WTC11 (cell line): ENCODE measurements at places on chromosomes 1 and 21. TPM values are rescaled to one million over a fixed set of nuclear protein-coding genes. Genes with fewer than 3 reads are reported as not detected.
A peak's percentile ranks its signal among the peaks of the same experiment; 100 is the strongest.

- no peak overlapping the region for H3K4me3 ChIP-seq
- peaks cover 17% of the 10 kb centered on the region for H3K4me1 ChIP-seq
- H3K27ac ChIP-seq = peak overlapping the region; percentile 35; the same call in 1 of the 2 replicates
- no peaks in the 10 kb centered on the region for H3K36me3 ChIP-seq
These were observed 13.0 kb downstream of the PTPRC start for GRCh38 chr1:198651650-198652400.

DNA sequence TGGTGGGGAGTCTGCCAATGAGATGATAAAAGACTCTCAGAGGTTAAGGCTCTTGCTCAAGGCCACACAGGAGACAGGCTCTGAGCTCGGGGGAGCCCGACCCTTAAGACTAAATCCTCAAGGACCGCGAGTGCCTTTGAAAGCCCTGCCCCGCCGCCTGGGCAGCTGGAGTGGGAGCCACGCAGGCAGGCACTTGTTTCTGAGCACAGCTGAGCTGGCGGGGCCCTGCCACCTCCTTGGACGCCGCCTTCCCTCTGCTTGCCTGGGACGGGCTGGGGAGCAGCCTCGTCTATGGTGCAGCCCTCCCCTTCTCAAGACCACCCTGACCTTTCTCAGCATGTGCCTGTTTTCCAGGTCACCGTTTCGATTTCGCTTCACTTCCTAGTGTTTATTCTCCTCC is 169.3 kb downstream of the CAMTA1 start:
- peaks cover 31% of the 10 kb centered on the region for H3K4me1 ChIP-seq
- peak overlapping the region; percentile 21; the same call in 1 of the 2 replicates for H3K27ac ChIP-seq
- H3K4me3 ChIP-seq = no peak overlapping the region
- H3K36me3 ChIP-seq = no peaks in the 10 kb centered on the region
- H3K27me3 ChIP-seq = no peaks in the 10 kb centered on the region

DNA sequence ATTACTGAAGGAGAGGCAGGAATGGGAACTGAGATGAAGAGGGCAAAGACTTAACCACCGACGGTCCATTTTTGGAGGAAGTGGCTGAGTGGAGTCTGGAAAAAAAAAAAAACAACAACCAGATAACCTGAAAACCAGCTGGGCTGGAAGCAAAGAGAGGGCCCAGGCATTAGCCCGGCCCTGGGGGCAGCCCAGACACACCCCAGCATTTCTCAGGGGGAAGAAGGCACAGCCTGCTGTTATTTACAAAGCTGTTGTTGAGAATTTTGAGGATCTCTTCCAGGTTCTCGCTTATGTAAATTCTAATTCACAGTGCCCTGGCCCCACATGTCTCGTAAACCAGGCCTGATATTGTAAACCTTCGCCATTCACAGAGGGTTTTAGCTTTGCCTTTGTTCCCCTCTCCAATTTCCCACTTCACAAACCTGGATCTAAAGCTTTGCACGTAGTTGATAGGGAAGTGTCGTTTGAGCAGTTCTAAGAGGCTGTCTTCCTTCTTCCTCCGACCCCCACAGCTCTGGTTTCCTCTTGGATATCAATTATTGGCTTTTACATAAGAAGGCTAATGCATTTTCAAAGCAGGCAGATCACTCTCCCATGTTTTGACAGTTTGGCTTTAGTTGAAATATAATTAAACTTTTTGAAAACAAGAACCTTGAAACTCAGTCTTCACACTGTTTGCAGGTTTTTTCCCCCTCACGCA is 161.8 kb upstream of the IRF2BP2 start:
- H3K4me3 ChIP-seq = no peak overlapping the region
- H3K4me1 ChIP-seq = peaks cover 37% of the 10 kb centered on the region
- peak overlapping the region; percentile 92 for H3K27ac ChIP-seq
- DNase-seq = no peak
- H3K27me3 ChIP-seq = no peaks in the 10 kb centered on the region; the same call in 1 of the 2 replicates

DNA sequence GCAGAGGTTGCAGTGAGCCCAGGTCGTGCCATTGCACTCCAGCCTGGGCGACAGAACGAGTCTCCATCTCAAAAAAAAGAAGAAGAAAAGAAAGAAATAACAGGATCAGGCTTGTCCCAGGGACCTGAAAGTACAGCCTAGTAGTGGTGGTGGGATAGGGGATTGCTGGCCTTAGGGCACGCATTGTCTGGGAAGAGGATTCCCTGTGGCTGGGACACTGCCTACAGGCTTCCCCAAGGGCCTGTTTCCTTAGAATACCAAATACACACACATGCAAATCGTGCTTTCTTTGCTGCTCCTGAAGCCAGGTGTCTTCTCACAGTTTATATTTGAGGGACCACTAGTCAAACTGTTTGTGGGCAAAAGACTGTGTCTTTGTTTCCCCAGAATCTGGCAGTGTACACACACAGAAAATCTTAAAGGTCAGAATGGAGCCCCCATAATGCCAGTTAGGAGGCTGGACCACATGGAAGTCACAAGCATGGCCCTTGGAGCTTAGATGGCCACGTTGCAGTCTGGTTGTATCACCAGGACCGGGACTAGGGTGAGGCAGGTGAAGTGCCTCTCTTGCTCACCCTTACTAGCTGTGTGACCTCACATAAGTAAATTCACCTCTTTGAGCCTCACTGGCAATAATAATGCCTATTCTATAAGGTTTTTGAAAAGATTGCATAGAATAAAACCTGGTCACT is 12.7 kb upstream of the ASAP3 start:
- H3K36me3 ChIP-seq = no peaks in the 10 kb centered on the region
- H3K4me1 ChIP-seq = peaks cover 12% of the 10 kb centered on the region
- DNase-seq = no peak
- no peak overlapping the region for H3K4me3 ChIP-seq
- peaks cover 4% of the 10 kb centered on the region for H3K27me3 ChIP-seq
- no peak overlapping the region for H3K27ac ChIP-seq

- H3K4me1 ChIP-seq = peaks cover 2% of the 10 kb centered on the region; the same call in 1 of the 2 replicates
- no peaks in the 10 kb centered on the region for H3K27me3 ChIP-seq
- peak; percentile 32 for DNase-seq
- no peak overlapping the region for H3K27ac ChIP-seq
These were observed 13.2 kb downstream of the SYT2 start for GRCh38 chr1:202697038-202697437.

- peak; percentile 21 for DNase-seq
- H3K4me3 ChIP-seq = no peak overlapping the region
- H3K27me3 ChIP-seq = no peaks in the 10 kb centered on the region
- peaks cover 22% of the 10 kb centered on the region for H3K36me3 ChIP-seq
These were observed 32.7 kb upstream of the HP1BP3 start for GRCh38 chr1:20819818-20820217.

DNA sequence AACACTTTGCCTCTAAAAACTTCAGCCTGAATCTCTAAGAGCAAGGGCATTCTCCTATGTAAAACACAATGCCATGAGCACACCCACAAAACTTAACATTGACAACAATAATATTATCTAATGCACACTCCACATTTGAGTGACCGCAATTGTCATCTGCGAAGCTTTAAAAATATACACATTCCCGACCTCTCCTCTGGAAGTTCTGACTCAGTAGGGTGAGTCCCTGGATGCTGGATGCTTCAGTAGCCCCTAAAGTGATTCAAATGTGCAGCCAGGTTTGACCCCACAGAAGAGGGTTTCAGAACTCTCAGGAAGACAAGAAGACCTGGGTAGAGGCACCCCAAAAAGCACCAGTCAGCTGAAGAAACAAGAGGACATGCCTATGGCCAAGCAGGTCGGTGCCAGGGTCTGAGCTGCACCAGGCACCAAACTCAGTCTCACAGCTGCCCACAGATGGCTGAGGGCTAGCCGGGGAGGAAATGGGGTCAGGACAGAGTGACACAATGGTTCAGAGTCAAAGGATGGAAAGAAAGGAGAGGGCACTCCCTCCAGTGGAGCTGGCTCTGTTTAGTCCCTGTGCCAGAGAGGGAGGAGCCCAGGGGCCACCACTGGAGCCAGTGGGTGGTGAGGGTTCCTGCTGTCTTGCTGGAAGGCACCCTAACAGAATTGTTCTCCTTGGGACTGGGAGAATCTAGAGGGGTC is 17.4 kb downstream of the PIK3C2B start:
- peaks cover 67% of the 10 kb centered on the region for H3K4me1 ChIP-seq
- DNase-seq = no peak
- H3K27me3 ChIP-seq = no peaks in the 10 kb centered on the region; the same call in 1 of the 2 replicates
- H3K4me3 ChIP-seq = no peak overlapping the region
- H3K36me3 ChIP-seq = no peaks in the 10 kb centered on the region

GRCh38 chr1:24351918-24352627 is 32.9 kb downstream of the GRHL3 start:
- H3K4me1 ChIP-seq = no peaks in the 10 kb centered on the region
- H3K27me3 ChIP-seq = no peaks in the 10 kb centered on the region
- no peak for DNase-seq
- no peak overlapping the region for H3K4me3 ChIP-seq
- no peaks in the 10 kb centered on the region for H3K36me3 ChIP-seq

DNA sequence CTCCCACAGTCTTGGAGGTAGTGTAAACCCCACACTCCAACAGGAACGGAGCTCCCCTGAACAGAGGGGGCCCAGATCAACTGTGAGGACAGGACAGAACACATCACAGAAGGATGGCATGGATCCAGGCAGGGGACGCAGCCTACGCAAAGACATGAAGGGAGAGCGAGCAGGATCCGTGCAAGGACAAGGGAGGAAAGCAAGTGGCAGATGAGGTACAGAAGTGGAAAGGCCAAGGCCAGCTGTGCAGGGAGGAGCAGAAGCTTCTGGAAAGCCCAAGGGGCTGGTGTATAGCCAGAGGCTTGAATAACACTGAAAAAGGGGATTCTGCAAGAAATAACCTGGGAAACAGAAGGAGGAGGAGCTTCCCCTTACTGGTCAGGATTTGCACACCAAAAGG is 81.2 kb downstream of the SIPA1L2 start:
- H3K4me1 ChIP-seq = peaks cover 53% of the 10 kb centered on the region
- H3K4me3 ChIP-seq = no peak overlapping the region
- H3K36me3 ChIP-seq = no peaks in the 10 kb centered on the region
- DNase-seq = no peak

DNA sequence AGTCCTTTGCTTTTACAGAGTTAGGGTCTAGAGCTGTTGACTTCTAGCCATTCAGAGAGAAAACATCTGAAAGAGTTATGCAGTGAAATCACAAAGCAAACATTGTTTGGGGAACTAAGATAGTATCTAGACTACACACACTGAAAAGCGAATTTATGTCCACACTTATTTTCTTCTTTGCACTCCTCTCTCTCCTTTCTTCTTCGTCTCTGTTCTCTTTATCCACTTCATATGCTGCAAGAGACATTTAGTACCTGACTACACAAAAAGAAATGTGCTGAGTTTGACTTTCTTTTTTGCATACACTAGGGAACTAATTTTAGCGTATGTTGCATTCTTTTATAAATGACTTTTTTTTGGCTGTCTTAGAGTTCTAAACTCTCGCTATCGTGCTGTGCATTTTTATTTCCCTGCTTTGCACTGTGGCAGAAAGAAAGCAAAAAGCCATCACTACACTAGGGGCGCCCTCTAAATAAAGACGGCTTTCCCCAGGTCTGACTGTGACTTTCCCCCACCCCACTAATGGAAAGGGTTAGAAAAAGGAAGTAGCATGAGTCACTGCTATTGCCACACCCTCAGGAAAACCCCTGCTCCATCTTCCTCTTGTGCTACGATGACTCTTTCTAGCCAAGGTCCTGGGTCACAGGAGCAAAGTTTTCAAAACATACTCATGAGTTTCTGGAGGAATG is 65.7 kb downstream of the MAP3K7CL start:
- peaks cover 24% of the 10 kb centered on the region for H3K36me3 ChIP-seq
- DNase-seq = no peak
- no peak overlapping the region for H3K27ac ChIP-seq
- no peak overlapping the region for H3K4me3 ChIP-seq

GRCh38 chr1:210367566-210367965 is 38.9 kb downstream of the HHAT start:
- H3K36me3 ChIP-seq = no peaks in the 10 kb centered on the region
- no peak overlapping the region for H3K4me3 ChIP-seq
- H3K27ac ChIP-seq = no peak overlapping the region
- peaks cover 54% of the 10 kb centered on the region for H3K4me1 ChIP-seq
- no peak for DNase-seq

- H3K4me3 ChIP-seq = no peak overlapping the region
- no peak overlapping the region for H3K27ac ChIP-seq
- peaks cover 66% of the 10 kb centered on the region for H3K36me3 ChIP-seq
- H3K27me3 ChIP-seq = no peaks in the 10 kb centered on the region
These were observed 38.4 kb downstream of the AHCTF1 start for GRCh38 chr1:246893191-246893939.

GRCh38 chr1:212098310-212098709 is 62.8 kb downstream of the DTL start:
- H3K4me1 ChIP-seq = peaks cover 37% of the 10 kb centered on the region
- H3K36me3 ChIP-seq = peaks cover 43% of the 10 kb centered on the region
- H3K4me3 ChIP-seq = no peak overlapping the region
- peak overlapping the region; percentile 28; the same call in 1 of the 2 replicates for H3K27ac ChIP-seq

DNA sequence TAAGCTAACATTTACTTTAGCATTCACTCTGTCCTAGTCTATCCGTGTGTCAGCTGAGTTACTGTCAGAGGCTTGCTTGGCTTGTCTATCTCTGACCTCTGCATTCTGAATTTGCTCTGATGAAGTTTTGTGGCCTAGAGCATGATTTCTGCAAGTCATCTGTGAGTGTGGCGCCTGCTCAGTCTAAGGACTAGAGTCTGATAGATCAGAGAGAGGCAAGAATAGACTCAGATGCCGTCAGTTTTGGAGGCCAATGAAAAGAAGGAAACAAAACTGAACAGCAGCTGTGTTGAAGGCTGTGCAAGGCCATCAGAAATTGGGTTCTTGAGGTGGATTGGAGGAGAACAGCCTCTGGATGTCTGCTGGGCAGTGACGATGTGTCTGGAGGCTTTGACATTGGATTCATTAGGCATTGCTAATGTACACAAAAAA is 573.1 kb downstream of the USP25 start:
- H3K27me3 ChIP-seq = no peaks in the 10 kb centered on the region
- H3K4me1 ChIP-seq = peaks cover 3% of the 10 kb centered on the region
- H3K4me3 ChIP-seq = no peak overlapping the region
- no peaks in the 10 kb centered on the region for H3K36me3 ChIP-seq
- no peak overlapping the region for H3K27ac ChIP-seq
- no peak for DNase-seq

- H3K27ac ChIP-seq = no peak overlapping the region
- DNase-seq = peak; percentile 66
- H3K36me3 ChIP-seq = no peaks in the 10 kb centered on the region
- peak overlapping the region; percentile 79 for H3K4me3 ChIP-seq
These were observed 2.0 kb downstream of the LORICRIN start for GRCh38 chr1:153261281-153262069.

GRCh38 chr1:27872059-27872801 is at the start of gene THEMIS2:
Gene THEMIS2, plus strand, starts transcription at chr1:27872544. Its CDS starts 28 bp downstream, at chr1:27872572.
- DNase-seq = peak; percentile 84
- 0 out of 2 replicates have a peak within 1 kb of the TSS, but pooled peaks have one; percentile 58 for H3K27ac ChIP-seq
- H3K4me1 ChIP-seq = peaks cover 14% of the 10 kb centered on the region
- no peaks in the 10 kb centered on the region for H3K36me3 ChIP-seq
- peaks cover 6% of the 10 kb centered on the region for H3K27me3 ChIP-seq
- H3K4me3 ChIP-seq = peak within 1 kb of the TSS; percentile 81

- no peak for DNase-seq
- H3K36me3 ChIP-seq = no peaks in the 10 kb centered on the region
These were observed 72.3 kb upstream of the LAPTM5 start for GRCh38 chr1:30829889-30830288.

GNAT2 gene
- 0.14 TPM in 1 of 3 replicates, not detected in the others for total RNA-seq

DIO1 gene
- 0.23 TPM in 1 of 3 replicates, not detected in the others for total RNA-seq

SNRPE gene
- 245 to 260 TPM (median 250 TPM) in 3 replicates for total RNA-seq

ZSCAN20 gene
- total RNA-seq = 3.7 to 5.4 TPM (median 4.0 TPM) in 3 replicates

SH2D5 gene
- 13.4 to 17.8 TPM (median 13.8 TPM) in 3 replicates for total RNA-seq

PROK1 gene
- total RNA-seq = not detected in 3 replicates

BTF3L4 gene
- 74.7 to 89.4 TPM (median 79.0 TPM) in 3 replicates for total RNA-seq

SPRR2A gene
- not detected in 3 replicates for total RNA-seq

SLAMF9 gene
- not detected in 3 replicates for total RNA-seq

SPRR5 gene
- total RNA-seq = not detected in 3 replicates

HOOK1 gene
- total RNA-seq = 33.8 to 45.9 TPM (median 43.9 TPM) in 3 replicates
